ENCODE measurements at places on chromosomes 1 and 21.
A peak's percentile ranks its signal among the peaks of the same experiment; 100 is the strongest.

GRCh38 chr21:31870472-31871193 lies 2.2 kb upstream of the HUNK start:
- DNase-seq = no peak

DNA sequence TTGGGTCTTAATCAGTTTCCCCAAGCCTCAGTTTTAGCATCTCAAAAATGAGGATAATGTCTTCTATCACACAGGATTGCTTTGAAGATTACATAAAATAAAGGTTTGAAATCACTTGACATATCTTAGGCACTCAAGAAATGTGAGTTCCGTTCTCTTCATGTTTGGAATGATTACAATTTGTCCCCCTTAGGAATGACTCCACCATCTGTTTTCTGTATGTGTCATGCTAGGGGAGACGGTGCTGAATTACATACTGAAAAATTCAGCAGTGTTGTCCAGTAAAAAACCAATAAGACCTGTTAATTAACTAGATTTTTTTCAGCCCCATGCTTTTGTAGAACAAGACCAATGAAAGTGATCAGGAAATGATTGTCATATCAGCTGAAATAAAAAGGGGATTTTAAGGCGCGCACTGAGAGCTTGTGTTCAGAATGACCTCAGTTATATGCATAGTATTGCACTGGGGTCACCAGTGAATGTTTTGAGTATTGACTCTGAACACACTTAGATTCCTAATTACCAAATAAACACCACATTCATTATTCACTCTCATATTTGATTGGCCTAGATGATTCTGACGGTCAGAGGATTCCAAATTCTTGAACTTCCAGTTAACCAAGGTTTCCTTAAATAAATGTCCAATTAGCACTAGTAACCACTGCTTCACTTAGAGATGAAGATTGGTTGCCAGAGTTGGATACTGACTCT lies 114.5 kb upstream of the KCNK2 start:
- peak; percentile 13 for DNase-seq

- DNase-seq = no peak
These were observed 43.9 kb upstream of the SGIP1 start for GRCh38 chr1:66489972-66490601.

DNA sequence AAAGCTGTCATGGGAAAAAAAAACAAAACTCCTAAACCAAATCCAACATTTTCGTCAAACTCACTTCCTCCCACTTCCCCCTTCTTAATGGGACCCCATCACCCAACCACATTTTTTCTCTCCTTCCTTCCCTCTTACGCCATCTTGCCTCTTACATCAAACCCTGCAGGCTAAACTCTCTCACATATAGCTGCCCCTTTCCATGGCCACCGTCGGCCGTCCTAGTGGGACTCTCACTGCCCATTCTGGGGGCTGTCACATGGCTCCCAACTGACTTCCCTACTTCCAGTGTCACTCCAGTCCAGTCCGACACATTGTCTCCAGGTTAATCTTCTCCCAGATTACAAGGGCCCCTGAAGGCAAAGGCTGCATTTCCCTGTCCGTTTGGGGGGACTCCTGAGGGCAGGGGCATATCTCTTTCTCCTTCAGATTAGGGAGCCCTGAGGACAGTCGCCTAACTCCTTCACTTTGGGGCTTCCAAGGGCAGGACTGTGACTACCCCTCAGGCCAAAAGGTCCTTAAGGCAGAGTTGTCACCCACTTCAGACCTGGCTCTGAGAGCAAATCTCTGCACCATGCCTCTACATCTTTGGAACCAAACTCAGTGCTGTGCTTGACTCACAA lies 658 bp downstream of the UBXN11 start:
- no peak for DNase-seq

- DNase-seq = no peak
These were observed 66.8 kb downstream of the GPR137B start for GRCh38 chr1:236209185-236209584.

- DNase-seq = no peak
These were observed 115.0 kb downstream of the TMEM53 start for GRCh38 chr1:44559330-44559729.

GRCh38 chr1:17488995-17489767 lies 49.7 kb upstream of the RCC2 start:
- no peak for DNase-seq

DNA sequence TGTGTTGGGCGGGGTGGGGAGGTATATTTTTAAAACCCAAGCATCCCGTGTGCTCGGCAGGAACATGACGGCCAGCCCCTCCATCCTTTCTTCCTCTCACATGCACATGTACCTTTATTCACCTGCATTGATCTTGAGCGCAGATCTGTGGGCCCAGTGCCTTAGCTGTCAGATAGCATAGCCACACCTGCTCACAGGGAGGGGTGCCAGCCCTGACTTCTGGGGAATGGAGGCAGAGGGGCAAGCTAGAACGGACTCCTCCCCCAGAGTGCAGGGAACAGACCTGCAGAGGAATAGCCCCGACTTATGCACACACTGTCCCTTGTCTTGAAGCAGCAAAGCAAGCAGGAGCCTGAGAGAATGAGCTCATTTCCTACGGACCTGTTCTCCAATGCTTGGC lies 56.1 kb downstream of the DESI2 start:
- DNase-seq = no peak

GRCh38 chr1:3000671-3001470 lies 20.4 kb upstream of the ACTRT2 start:
- no peak for DNase-seq

GRCh38 chr1:184014271-184014670 lies 23.3 kb downstream of the COLGALT2 start:
- DNase-seq = no peak

DNA sequence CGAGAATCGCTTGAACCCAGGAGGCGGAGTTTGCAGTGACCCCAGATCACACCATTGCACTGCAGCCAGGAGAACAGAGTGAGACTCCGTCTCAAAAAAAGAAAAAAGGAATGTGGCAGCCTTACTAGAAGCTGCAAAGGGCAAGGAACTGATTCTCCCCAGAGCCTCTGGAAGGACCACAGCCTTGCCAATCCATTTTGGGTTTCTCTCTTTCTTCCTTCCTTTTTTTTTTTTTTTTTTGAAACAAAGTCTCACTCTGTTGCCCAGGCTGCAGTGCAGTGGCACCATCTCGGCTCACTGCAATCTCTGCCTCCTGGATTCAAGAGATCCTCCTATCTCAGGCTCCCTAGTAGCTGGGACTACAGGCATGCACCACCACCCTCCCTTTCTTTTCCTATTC lies 9.9 kb upstream of the IFNGR2 start:
- no peak for DNase-seq

DNA sequence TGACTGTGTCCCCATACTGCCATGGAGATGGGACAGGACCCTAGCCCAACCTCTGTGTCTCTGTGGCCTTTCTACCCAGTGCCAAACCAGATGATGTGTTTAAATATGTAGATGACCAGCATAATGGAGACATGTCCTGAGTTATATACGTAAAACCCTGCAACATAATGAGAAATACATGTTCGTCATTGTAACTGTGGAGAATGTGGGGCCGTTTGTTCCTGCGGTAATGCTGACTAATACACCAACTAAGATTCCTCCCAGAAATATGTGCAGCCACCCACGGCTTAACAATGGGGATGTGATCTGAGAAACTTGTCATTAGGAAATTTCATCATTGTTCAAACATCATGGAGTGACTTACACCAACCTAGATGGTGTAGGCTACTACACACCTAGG lies 71.7 kb upstream of the SIM2 start:
- DNase-seq = no peak

GRCh38 chr1:35080171-35080854 lies 1.1 kb downstream of the ZMYM1 start:
- DNase-seq = no peak

- DNase-seq = no peak
These were observed 284.4 kb upstream of the C1orf105 start for GRCh38 chr1:172135978-172136610.

GRCh38 chr1:152182944-152183361 lies 23.9 kb upstream of the RPTN start:
- DNase-seq = peak; percentile 47

GRCh38 chr1:145849356-145850160 lies 4.1 kb downstream of the NUDT17 start:
- DNase-seq = peak; percentile 74

- DNase-seq = no peak
These were observed 41.6 kb upstream of the TRAPPC10 start for GRCh38 chr21:43970551-43970950.

DNA sequence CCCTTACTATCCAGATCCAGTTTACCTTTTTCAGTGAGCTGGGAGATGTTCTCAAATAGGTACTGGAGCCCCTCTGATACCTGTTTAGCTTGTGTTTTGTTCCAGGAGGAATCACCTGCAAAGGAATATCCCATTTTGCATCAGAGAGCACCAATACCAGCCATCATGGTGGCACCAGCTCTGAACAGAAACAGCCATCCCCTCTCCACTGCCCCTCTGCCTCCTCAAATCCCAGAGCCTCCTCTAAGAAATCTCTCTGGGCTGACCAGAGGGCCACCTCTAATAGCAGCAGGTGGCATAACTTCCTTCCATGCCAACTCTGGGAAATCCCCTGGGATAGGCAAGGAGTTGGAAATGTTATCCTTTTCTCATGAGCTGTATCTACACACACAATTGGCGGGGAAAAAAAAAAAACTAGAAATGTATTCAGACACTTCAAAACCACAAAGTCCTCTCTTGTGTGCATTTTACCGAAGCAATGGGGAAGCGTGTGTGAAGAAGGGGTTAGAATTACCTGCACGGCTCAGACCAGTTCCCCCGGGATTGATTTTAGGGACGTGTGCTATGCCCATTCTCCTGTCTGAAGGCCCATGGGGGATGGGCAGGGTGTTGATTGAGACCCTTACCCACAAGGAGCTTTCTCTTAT lies 2.4 kb downstream of the PGLYRP4 start:
- no peak for DNase-seq

GRCh38 chr21:33959680-33960079 lies 44.1 kb upstream of the ATP5PO start:
- DNase-seq = no peak

GRCh38 chr1:32801096-32801715 lies 16.0 kb downstream of the YARS1 start:
- DNase-seq = no peak

GRCh38 chr1:46180082-46180616 lies 3.9 kb upstream of the P3R3URF start:
- no peak for DNase-seq

- DNase-seq = no peak
These were observed 10.2 kb downstream of the C1orf216 start for GRCh38 chr1:35708441-35708921.

GRCh38 chr1:227568593-227568992 lies 5.2 kb downstream of the ZNF678 start:
- DNase-seq = no peak

- no peak for DNase-seq
These were observed at the start of gene DYNLT4 for GRCh38 chr1:44806704-44807363. DYNLT4 (minus strand) TSS chr1:44807351; CDS start chr1:44806668, 683 bp downstream.

DNA sequence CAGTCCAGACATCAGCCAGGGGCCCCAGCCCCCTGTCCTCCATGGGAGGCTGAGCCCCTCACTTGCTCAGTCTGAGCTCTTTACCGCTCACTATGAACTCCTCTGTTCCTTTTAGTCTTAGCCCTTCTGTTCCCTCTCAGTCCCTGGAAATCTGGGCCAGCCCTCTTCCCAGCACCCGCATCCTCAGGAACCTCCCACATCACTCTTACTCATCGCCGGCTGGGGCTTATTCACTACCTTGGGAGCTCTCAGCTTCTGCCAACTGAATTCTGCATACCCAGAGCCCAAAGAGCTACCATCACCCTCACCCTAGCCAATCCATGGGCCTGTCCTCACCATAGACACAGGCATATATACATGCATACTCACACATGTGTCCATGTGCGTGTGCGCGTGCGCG lies 11.5 kb downstream of the KNCN start:
- DNase-seq = peak; percentile 91

DNA sequence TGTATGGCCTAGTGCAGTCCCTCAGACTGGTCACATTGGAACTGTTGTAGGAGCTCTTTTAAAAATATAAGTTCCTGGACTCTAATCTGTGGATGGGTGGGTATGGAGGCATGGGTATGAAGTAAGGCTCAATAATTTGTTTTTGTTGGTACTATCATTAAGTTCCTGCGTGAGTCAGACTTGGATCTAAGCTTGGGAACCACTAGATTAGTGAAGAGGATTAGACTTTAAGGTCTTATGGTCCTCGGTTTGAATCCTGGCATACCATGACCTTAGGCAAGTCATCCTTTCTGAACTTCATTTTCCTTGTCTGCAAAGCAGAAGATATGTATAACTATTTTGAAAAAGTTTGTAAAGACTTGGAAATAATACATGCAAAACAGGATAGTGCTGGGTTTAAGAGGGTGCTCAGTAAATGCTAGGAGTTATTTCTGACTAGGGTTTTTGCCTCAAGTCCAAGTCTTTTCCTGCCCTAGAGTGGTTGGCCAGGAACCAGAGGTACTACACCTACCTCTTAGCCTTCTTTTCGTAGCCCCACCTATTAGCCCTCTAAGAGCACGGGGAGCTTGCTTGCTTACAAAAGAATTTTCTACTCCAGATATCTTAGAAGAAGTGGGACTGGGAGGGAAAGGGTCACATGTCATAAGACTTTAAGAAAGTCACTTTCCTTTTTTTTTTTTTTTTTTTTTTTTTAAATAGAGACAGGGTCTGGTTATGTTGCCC lies 38.6 kb upstream of the METTL18 start:
- no peak for DNase-seq

DNA sequence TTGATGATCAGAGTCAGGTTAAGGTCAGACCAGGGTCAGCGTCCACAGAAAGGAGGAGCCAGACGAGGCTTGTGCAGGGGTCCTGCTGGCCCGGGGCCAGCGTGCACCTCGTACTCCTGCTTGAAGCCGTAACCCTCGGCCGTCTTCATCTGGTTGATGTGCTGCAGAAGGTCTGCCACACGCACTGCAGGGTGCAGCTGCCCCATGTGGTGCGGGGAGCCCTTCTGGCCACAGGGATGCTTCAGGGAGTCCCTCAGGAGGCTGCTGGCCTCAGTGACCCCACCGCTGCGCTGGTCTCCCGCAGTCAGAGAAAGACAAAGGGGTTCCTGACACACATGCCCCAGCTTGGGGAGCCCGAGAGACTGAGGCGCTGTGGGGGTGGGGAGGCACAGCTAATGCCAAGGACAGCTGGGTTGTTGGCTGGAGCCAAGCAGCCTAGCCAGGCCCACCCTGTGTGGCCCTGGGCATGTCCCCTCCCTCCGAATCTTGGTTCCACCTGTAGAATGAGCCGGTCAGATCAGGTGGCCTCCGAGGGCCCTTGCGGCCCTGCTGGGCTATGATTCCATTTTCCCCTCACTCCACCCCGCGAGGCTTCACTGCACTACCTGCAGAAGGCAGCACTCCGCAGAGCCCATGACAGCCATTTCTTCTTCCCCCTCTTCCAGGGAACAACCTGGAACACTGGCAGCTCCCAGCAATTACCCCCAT lies 251.9 kb downstream of the PTPRU start:
- DNase-seq = no peak

- no peak for DNase-seq
These were observed 754 bp upstream of the PDPN start for GRCh38 chr1:13582713-13583443.
